GF-D8 (cell line): ENCODE measurements at places on chromosomes 3 and 15.

GRCh38 chr3:123042413-123042812 is 14.8 kb upstream of the SEMA5B start:
- DNase-seq, result no peak

- no peak for DNase-seq
Measured at GRCh38 chr3:71653414-71653807, 69.9 kb upstream of the FOXP1 start.

DNA sequence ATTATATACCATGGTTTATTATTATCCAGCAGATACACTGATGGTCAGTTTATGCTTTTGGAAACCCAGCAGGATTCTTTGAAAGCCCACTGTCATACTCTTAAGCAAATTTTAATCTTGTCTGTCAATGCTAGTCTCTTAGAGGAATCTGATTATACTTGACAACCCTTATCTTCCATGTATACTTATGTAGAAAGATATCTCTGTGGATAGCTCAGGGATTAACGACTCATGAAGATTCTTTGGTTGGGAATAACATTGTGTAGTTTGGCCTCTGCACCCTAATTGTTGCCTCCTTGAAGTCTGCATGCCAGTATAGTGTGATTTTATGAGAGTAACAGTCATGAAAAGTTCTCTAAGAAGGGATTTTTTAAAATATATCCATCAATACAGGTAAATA is 33.0 kb downstream of the FILIP1L start:
- no peak for DNase-seq

GRCh38 chr3:45852828-45853227 is 10.9 kb upstream of the LZTFL1 start:
- DNase-seq, result no peak

DNA sequence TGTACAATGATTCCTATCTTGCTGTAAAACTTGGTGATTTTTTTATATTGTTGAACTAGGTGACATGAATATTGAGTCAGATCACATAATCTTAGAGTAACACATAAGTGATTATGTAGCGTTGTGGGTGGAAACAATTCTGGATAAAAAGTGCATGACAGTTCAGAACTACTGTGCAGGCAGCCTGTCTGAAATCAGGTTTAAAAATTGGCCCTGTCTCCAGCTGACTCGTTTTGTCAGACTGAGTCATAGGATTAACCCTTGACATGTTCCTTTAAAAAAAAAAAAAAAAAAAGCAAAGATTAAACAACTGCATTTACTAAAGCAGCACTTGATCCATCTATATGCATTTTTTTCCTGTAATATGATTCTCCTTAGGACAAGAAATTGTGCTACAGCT is 160.0 kb upstream of the CGNL1 start:
- no peak for DNase-seq

DNA sequence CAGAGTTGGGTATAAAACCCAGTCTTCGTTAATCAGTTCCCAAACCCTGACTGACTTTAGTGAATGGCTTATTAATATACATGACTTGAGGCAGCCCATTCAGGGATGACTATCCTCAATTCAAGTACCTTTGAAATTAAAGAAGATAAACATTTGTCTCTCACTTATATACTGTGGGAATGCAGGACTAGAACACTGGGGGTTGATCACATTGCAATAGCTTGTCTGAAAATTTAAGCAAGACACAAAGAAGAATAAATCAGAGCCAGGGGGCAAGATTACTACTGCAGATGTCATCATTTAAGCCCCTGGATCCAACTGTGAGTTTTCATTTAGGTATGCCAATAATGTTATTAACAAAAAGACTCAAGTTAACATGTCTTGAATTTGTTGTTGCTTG is 647.7 kb downstream of the ZPLD1 start:
- DNase-seq, result no peak

DNA sequence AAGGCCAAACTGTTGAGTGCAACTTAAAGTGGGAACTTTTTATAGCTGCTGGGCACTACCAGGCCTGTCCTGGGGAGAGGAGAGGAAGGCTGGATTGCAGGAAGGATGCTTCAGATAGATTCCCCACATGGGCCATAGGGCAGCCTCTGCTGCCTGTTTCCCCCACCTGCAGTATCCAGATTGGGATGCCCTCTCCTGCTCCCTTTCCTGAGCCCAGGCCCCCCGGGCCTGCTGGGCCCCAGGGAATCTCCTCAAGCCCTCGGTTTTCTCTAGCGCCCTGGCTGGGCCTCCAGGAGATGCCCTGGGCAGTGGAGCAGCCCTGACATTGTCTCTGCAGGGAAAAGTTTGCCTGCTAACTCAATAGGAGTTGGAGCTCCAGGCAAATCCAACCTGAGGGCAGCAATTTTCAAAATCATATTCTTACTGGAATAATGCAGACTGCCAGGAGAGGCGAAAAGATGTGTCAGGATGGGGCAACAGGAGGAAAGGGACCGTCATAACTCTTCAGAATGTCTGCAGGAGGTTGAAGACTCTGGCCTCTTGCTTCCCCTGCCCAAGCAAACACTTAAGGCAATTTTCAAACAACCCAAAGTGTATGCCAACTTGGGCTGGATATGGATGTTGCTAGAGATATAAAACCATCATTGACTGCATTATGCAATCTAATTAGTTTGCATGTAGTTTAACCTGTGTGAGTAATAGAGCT is 4.4 kb downstream of the NR2F2 start:
- DNase-seq, result no peak
